GM23338 (cell line): ENCODE measurements at places on chromosomes 2 and 18.

DNA sequence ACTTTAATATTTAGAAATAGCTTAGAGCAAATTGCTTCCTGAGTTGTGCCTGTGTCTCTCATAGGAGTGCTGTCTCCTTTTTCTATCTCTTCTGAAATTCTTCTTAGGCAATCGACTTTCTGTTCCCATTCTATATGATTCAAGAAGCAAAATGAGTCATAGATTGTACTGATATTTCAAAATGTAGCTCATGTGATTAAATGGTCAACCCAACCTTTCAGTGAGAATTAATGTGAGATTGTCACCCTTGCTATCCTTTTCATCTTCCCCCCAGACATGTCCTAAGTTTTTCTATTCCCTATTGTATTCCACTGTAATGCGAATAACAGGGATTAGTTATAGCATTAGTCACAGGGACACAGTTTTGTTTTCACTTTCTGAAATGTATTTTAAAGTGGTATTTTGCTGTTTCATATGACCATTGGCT, 413.6 kb downstream of the THSD7B start:
- no peak for DNase-seq

DNA sequence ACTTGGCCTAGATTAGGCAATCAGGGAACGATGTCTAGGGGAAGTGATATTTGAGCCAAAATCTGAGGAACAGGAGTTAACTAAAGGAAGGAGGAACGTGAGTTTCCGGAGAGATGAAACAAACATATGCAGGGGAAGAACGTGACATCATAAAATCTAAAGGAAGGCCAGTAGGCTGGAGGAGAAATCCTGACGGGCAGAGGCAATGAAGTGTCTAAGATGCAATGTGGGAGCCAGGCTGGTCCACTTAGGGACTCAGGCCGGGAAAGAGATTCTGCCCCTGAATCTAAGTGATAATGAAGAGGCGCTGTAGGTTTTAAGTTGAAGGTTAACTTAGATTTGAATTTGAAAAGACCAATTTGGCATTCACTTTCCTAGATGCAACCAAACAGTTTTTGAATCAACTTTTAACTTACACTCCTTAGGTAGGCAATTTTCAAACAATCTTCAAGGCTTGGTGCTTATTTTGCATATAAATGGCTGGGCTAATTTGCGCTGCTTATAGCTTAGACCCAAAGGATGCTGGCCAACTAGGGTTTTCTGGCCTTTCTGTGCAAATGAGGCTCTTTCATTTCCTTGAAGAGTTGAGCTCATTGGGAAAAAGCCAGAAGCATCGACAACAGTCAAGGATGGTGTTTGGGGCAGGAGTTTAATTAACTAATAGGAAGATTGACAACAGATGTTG, 221.7 kb downstream of the SOX11 start:
- peak; percentile 57 for DNase-seq

DNA sequence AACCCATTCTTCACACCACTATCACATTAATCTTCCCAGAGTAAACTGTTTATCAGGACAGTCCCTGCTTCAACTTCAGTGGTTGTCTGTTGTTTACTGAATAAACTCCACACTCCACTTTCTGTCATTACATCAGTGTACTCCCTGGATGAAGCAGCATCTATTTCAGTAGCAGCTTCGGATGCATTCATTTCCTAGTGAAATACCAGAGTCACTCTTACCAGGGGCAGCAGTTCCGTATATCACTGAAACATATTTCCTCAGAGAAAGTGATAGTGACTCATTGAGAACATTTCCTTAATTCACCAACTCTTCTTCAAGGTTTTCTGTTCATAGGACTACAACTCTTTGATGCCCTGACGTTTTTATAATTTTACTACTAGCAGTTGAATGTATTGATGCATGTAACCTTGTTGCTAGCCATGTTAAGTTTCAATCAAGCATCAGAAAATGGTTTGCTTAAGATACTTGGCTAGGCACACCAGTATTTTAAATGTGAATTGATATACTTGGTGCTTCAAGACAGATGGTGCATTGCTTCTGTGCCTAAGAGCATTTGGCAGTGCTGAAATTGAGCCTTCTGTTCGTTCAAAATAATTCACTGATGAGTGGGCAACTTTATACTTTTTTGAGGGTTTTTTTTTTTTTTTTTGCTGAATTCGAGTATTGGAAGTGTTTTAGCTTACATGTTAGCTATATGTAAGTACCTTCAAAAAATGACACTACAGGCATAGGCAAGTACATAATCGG, 92.3 kb downstream of the UBE2E3 start:
- no peak for DNase-seq

- DNase-seq: no peak
Observed at GRCh38 chr2:3492951-3493614, 26.2 kb downstream of the ADI1 start.

DNA sequence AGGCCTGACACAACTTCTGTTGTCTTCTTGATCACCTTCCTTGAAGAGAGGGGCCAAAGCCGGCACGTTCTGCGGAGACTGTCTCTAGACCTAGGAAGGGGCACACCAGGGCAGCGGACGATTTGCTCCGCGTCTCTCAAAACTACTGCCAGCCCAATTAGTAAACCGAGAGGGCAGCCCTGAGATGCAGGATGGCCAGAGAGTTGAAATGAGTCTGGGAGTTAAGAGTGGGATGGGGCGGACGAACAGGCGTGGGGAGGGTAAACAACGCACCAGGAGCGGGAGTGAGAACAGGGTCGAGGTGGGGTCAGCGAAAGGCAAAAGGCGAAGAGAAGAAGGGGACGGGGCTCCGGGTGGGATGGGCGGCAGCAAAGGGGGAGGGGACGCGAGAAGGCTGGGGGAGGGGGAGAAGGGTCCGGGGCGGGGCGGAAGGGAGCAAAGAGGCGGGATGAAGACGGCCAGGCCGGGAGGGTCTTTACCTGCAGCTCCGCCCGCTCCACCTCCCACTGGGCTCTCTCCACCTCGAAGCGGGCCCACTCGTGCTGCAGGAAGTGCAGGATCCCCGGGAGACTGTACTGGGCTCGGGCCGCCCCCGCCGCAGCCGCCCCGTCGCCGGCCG, 476 bp downstream of the STRN start:
- DNase-seq: peak; percentile 92

DNA sequence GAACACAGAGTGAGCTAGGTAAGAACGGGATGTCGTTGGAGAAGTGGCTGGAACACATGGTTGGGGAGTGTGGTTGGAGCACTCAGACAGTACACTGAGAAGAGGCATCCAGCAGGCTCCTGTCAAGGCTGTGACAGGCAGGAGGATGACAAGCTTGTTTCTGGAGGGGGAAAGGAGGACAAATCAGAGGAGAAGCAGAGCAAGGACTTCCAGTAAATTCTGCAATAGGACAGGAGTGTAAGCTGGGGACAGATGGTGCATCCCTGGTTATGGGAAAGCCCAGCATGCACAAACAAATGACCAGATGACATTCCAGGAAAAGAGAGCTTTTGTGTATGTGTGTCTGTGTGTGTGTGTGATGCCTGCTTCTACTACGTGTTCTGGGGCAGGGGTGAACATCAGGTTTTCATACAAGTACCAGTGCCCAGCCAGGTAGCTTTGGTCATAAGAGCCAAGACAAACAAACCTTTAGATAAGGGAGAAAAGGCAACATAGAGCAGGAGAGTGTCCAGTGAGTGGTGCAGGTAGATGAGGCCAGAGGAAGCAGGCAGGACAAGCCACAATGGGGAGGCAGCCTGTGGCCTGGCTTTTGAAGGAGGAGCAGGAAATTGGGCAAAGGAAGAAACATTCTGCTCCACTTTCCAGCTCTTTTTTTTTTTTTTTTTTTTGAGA, 32.1 kb upstream of the MAPK4 start:
- DNase-seq: no peak

- no peak for DNase-seq
Observed at GRCh38 chr2:234853729-234854128, 98.1 kb upstream of the SH3BP4 start.

GRCh38 chr2:98419544-98419943, 25.1 kb upstream of the INPP4A start:
- DNase-seq: no peak

- no peak for DNase-seq
Observed at GRCh38 chr2:12432985-12433625, 283.6 kb upstream of the TRIB2 start.

GRCh38 chr18:22167471-22168241, 1.7 kb upstream of the GATA6 start:
- DNase-seq: peak; percentile 74

DNA sequence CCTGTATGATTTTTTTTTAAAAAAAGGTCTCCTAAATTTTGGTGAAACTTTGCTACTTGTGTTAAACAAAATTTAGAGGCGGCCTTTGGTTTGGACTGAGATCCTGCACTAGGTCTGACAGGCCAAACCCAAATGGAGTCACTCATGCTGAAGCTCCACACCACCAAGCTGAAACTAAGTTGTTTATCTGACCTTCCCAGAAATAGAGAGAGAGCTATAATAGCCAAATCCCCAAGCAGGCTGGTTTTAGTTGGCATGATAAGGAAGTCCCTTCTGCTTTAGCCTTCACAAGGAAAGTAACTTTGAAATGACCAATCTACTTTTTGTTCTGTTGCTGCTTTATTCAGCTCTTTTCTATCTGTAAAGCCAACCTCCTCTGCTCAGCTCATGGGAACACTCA, 17.1 kb upstream of the THUMPD2 start:
- no peak for DNase-seq

DNA sequence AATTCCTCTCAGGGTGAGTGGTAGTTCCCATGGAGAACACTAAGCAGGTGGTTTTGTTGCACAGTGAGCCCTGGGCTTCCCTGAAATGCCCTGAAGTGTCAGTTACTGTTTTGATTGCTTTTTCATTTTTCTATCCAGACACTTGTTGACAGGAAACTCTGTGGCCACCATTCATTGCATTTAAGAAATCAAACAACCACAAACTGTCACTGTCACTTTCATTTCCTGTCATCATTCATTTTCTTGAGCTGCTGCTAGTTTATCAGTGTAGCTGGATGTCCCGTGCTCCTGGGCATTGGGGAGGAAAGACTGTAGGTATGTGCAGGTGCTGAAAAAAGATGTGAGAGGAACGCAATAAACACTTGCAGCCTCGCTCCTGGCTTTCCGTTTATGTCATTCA, 891.6 kb upstream of the ZEB2 start:
- DNase-seq: no peak

GRCh38 chr18:58998401-58999203, 133.9 kb downstream of the ZNF532 start:
- DNase-seq: no peak

DNA sequence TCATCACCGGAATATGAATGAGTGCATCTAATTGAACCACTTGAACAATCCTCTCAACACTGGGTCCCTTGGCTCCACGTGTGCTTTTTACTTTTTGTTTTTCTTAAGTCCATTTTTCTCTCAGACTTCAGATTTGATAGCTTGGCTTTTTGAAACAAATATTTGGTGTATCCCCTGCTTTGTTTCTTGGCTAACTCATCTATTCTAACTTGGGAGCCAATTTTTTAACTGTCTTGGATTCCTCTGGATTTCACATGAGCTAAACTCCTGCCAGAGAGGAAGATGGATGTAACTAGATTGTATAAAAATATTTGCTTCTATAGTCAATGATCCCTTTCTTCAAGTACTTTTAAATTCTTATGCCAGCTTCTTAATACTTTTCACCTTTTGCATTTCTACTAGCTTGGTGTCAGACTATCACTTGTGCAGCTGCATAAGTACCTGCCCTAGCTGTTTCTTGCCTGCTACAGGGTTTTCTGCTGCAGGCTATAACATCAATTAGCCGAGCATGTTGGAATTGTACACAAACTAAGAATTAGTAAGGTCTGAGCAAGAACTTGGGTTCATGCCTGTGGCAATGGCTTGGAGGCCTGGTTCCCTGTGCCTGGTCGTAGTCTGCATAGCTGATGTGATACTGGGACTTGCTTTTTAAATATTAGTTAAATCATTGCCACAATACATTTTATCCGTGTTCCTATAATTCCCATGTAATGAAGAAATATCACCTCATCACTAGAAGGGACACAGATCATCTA, 281.5 kb downstream of the EN1 start:
- no peak for DNase-seq

DNA sequence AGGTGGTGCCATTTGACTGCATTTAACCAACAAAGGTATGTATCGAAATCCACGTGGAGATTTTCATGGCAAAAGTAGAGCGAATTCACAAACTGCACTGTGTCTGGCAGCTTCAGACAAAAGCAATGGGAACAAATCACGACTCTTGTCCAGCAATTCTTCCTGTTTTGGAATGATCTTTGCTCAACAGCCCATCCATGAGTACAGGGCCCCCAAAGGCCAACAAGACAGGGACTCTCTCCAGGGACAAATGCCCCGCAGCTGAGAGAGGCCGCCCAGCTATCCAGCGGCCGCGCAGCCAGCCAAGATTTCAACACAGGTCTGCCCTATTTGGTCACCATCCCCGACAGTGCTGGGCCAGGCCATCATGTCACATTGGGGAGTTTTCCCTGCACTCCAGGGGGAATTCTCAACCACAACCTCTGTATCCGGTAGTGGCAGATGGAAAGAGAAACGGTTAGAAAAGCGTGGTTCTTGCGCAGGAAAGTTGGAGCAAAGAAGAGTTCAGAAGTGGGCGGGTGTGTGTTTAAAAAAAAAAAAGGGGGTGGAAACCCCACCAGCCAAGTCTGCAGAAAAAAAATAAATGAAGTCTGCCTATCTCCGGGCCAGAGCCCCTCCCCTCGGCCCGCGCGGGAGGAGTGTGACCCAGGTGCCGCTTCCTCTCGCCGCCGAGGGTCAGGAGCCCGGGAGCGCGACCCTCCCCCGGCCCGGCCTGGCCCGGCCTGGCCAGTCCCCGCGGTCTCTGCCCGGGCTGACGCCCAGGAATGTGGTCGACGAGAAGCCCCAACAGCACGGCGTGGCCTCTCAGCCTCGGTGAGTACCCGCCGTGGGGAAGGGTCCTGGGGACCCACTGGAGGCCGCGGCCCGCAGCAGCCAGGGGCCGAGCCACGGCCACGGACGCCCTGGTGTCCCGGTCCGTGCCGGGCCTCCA, at the start of gene GYPC:
TSS of gene GYPC (plus strand) at position 659 of the 931 bp plus-strand sequence. CDS start at position 765, 106 bp downstream.
- DNase-seq: peak; percentile 66

DNA sequence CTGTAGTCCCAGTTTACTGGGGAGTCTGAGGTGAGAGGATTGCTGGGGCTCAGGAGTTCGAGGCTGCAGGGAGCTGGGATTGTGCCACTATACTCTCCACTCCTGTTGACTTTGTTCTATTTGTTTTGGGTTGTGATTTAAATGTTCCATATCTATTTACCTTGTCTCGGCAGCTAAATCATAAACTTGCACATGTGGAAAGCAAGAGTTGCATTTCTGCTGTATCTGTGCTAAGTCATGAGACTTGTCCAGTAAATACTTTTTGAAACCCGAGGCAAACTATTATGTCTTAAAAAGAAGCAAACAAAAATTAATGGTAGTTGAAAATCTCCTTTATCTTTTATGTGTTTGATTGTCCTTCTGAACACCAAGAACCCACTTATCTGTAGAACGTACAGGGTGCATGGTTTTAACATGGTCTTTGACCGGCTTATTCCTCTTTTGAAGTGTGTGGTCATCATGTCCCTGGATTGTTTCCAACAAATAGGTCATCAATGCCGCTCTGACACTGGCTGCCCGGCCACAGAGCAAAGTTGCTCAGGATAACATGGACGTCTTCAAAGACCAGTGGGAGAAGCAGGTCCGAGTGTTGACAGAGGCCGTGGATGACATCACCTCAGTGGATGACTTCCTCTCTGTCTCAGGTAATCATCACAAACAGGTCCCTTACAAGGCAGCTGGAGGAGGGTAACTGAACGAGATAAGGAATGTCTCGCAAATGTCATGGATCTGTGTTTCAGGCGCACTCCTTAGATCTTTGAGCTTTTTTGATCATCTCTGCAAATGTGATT, 241.1 kb upstream of the LRRTM1 start:
- DNase-seq: no peak
